GM13976 (cell line): ENCODE measurements at places on chromosomes 11 and 22.

- DNase-seq, result no peak
Measured at GRCh38 chr11:102598272-102598671, 26.9 kb downstream of the MMP20 start.

GRCh38 chr11:75155570-75156422 lies 4.9 kb downstream of the SLCO2B1 start:
- DNase-seq, result no peak

DNA sequence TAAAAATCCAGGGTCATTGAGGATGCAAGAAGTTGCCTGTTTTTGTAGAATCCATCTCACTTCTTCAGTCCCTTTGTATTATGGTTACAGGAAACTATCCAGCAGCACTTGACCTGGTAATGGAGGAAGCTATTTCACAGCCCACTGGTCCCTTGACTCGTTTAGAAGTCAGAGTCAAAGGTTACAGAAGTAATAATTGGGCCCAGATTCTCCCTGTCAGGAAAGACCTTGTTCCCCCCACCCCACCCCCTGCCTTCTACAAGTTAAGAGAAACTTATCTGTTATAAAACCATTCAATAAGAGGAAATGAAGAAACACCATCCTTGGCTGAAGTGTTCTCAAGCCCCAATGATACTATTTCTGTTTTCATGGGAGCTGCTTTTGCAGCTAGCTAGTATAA lies 65.8 kb downstream of the CSTPP1 start:
- DNase-seq, result no peak

- peak; percentile 70 for DNase-seq
Measured at GRCh38 chr11:96464700-96465307, 75.0 kb downstream of the JRKL start.

GRCh38 chr11:93216511-93217101 lies 18.8 kb upstream of the SLC36A4 start:
- DNase-seq, result no peak

GRCh38 chr22:43502306-43502874 lies 90.6 kb downstream of the MPPED1 start:
- no peak for DNase-seq

DNA sequence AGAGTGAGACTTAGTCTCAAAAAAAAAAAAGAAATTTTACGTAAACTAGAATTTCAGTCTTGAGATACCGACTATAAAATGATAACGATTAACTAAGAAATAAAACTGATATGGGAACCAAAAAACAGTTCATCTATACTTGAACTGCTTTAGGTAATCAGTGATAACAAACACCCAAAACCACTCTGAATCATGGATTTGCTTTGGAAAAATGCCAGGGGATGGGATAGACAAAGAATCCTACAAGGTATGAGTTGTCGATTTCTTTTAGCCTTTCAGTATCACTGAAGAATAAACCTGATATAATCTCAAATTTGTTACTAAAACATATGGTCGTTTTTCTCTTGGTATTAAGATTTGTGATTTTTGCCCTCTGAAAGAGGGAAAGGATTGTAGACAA lies 13.7 kb downstream of the CSTF3 start:
- no peak for DNase-seq

DNA sequence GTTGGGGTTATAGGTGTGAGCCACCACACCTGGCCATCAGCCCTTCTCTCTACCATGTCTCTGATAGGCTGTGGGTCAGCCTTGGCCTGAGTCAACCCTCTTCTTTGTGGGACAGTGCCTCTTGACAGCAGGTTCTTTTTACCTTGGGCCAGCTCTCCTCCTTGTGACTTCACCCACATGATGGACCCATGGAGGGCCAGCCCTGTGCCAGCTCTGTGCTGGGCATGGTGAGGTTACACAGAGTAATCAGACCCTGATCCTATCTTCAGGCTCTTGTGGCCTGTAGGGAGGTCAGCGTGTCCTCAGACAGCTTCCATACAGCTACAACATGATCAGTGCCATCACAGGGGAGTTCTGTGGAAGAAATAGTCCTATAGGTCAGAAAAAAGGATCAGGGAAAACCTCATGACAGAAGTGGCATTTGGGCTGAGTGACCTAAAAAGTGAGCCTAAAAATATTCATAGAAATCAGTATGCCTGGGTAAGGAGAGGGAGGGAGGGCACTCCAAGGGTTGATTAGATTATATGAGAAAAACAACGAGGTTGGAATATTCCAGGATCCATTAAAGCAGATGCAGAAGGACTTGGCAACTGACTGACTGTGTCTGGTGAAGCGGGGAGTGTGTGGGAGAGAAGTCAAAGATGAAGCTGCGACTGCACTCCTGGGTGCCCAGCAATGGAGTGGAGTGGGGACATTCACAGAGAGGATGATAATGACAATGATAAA lies 17.1 kb downstream of the OTOG start:
- DNase-seq, result no peak

- DNase-seq, result no peak
Measured at GRCh38 chr22:33971561-33971961, 51.3 kb upstream of the LARGE1 start.

- no peak for DNase-seq
Measured at GRCh38 chr11:134951305-134951700, 539.3 kb upstream of the B3GAT1 start.

GRCh38 chr11:34158661-34159060 lies 53.2 kb downstream of the NAT10 start:
- no peak for DNase-seq

DNA sequence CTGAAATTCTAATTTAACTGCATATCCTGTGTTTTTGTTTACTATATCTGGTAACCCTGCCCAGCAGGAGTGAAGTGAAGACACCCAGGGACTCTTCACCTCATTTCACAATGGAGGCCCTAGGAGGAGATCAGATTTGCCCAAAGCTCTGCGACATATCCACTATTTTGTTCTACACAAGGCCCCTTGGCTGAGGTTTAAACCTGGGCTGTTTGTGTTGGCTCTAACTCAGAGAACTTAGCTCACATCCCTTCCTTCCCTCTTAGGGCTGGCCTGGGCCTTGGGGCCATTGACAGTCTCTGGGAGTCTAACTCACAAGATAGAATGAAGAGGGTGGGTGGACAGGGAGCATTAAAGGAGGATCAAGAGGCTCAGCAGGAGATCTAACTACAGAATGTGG lies 8.2 kb upstream of the PLA2G3 start:
- no peak for DNase-seq

DNA sequence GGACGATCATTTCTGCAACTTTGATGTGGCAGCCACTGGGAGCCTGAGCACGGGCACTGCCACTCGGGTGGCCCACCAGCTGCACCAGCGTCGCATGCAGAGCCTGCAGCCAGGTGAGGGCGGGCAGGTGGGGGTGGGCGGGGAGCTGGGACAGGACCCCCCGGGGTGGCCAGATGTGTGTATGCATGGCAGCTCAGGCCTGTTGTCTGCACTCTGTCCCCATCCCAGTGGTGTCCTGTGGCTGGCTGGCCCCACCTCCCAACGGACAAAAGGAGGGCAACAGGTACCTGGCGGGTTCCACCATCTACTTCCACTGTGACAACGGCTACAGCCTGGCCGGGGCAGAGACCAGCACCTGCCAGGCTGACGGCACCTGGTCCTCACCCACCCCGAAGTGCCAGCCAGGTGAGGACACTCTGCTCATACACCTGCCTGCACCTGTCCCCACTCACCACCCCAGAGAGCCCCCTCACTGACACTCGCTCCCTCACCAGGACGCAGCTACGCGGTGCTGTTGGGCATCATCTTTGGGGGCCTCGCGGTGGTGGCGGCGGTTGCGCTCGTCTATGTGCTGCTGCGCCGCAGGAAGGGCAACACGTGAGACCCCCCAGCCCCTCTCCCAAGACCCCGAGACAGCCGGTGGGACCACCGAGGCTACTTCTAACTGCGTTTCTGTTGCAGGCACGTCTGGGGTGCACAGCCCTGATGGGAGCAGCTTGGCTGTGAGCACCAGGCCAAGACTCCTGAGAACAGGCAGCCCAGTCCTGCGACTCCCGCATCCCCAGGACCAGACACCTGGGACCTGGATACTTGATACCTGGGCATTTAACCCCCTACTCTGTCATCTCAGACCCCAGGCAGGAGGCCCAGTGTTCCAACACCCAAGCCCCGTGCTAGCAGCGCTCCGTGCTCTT lies 6.7 kb downstream of the SUSD2 start:
- no peak for DNase-seq

- DNase-seq, result no peak
Measured at GRCh38 chr11:100800202-100800601, 113.1 kb downstream of the ARHGAP42 start.

DNA sequence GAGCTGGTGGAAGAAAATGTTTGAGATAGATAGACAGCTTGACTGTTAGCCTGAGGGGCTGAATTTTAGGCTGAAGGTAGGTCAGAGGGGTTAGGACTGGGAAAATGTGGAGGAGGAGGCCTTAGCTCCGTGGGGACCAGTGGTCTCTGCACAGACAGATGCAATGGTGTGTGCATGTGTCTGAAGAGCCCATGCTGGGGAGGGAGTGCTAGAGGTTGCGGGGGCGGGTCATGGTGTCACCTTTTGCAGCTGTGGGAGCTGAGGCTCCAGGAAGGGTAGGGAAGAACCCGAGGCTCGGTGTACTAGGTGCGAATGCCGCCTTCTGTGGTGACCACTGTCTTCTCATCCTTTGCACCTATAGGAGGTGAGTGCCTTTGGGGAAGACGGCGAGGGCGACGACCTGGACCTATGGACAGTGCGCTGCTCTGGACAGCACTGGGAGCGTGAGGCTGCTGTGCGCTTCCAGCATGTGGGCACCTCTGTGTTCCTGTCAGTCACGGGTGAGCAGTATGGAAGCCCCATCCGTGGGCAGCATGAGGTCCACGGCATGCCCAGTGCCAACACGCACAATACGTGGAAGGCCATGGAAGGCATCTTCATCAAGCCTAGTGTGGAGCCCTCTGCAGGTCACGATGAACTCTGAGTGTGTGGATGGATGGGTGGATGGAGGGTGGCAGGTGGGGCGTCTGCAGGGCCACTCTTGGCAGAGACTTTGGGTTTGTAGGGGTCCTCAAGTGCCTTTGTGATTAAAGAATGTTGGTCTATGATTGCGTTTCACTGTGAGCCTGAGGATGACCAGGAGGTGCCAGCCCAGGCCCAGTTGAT lies 1.6 kb downstream of the SDF2L1 start:
- no peak for DNase-seq

DNA sequence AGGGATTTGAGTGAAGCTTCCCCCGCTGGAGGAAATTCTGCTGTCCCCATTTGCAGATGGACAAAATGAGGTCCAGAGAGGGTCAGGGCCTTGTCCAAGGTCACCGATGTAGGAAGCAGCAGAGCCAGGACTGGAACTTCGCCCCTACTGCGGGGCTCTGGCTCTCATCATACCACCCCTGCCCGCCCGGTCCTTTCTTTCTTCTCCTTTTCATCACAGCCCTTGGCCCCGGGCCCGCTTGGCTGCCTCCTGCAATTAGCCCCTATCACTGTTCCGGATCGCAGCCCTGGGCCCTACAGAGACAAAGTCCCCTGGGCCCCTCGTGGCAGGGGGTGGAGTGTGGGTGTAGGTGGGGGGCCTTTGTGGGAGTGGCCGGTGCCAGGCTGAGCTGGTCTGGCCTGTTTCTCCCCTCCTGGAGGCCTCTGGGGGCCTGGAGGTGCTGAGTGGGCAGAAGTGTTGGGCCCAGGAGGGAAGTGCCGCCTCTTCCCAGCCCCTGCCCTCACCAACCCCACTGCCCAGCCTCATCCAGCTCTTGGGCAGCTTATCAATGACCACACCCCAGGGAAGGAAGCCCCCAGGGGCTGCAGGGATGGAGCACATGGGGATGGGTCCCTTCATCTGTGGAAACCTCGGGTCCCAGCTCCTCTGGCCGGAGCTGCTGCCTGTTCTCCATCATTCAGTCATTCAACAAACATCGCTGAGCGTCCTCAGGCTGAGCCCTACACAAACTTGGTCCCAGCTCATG lies 3.4 kb downstream of the EMID1 start:
- DNase-seq, result no peak

- DNase-seq, result no peak
Measured at GRCh38 chr22:27070594-27070993, 413.2 kb downstream of the MIAT start.

DNA sequence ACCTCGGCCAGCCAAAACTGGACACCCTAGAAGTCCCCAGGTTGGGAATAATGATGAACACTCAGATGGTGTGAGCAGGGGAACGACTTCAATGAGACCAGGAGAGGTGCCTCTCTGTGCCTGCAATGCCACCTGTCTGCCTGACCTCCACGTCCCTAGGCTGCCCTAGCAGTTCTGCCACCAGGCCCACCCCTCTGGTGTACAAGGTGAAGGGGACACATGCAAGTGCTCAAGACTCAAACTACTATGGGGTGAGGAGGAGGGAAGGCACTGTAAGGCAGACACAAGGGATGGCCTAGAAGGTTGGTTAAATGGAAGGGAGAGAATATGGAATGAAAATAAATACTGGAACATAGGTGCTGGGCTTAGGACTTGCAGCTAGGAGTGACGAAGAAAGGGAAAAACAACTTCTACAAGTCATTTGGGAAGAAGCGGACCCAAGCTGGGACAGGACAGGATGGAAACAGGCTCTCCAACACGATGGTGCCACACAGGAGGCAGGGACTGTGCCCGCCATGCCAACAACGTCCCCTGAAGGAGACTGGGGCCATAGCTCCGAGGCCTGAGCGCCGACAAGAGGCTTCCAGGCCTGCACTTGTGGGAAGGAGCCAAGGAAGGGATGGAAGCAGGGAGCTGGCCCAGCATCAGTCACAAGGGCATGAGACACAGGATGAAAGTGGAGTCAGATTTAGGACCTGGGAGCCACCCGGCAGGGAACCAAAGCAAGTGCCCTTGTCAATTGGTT lies 18.5 kb downstream of the SERPIND1 start:
- DNase-seq, result no peak

GRCh38 chr11:13064593-13064992 lies 55.5 kb downstream of the RASSF10 start:
- no peak for DNase-seq

DNA sequence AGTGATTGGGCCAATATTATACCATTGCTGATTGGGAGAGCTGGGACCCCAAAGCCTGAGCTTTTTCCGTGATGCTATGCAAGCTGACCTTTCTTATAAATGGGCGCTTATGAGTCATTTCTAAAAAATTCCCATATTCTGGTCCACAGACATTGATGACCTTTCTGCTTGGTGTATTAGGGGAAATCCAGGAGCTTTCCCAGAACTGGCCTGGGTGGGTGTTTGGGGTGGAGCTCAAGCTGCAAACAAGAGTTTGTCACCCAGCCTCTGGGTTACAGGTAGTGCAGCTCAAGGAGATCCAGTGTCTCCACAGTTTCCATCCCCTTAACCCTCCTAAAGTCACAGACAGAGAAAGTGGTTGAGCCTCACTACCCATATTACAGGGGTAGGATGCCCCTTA lies 67.7 kb downstream of the CCDC81 start:
- DNase-seq, result no peak

DNA sequence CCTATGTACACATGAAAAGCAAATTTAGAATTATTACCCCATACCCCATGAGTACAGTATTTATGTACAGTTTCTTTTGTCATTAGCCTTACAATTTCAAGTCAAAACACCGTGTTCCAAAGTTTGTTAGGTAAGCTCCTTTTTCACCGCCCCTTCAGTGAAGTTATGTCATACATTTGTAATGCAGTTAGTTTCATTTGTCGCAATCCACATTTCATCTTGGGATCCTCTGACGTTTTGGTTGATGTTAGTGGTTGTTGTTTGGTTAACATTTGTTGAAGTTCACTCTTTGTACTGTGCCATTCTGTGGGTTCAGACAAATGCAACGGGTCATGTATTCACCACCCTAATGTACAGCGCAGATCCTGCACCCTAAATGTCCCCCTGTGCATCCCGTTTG lies 45.2 kb downstream of the ARHGEF12 start:
- no peak for DNase-seq
